ENCODE measurements at places on chromosomes 2 and 18.

GRCh38 chr2:187900021-187900420, 345.8 kb upstream of the TFPI start:
- no peak for DNase-seq

- DNase-seq, result no peak
Measured at GRCh38 chr18:61085036-61085435, 248.2 kb upstream of the CDH20 start.

- no peak for DNase-seq
Measured at GRCh38 chr18:50880119-50880465, 1.2 kb downstream of the ME2 start.

- no peak for DNase-seq
Measured at GRCh38 chr2:66682476-66682875, 247.6 kb downstream of the MEIS1 start.

- no peak for DNase-seq
Measured at GRCh38 chr2:105876191-105876590, 131.5 kb downstream of the NCK2 start.

DNA sequence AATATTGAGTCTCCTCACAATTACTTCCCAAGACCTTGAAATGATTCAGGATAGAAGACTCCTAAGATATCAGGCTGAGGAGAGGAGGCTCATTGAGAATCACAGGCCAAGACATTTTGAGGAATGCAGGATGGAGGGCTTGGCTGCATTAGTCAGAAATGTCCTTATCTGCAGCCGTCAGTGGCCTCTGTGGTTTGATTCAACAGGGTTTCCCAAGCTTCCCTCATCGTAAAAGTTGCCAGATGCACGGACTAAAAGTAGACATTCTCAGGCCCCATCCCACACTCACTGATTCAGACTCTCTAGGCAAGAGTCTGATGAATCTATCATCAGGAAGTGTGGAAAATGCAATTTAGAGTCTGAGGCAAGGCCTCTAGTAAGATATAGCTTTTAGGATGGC, 34.0 kb upstream of the TMEM178A start:
- DNase-seq, result no peak

GRCh38 chr18:3384664-3385563, 65.1 kb upstream of the TGIF1 start:
- no peak for DNase-seq

Measured in NAMALWA (cell line).